Heart right ventricle (tissue), 16 donors: ENCODE measurements at places on chromosomes 4 and X. TPM values are rescaled to one million over a fixed set of nuclear protein-coding genes. Genes with fewer than 3 reads are reported as not detected.
A peak's percentile ranks its signal among the peaks of the same experiment; 100 is the strongest.

The ABLIM2 gene
- total RNA-seq, result 17.7 TPM

The NXF2 gene
- not detected for total RNA-seq

DNA sequence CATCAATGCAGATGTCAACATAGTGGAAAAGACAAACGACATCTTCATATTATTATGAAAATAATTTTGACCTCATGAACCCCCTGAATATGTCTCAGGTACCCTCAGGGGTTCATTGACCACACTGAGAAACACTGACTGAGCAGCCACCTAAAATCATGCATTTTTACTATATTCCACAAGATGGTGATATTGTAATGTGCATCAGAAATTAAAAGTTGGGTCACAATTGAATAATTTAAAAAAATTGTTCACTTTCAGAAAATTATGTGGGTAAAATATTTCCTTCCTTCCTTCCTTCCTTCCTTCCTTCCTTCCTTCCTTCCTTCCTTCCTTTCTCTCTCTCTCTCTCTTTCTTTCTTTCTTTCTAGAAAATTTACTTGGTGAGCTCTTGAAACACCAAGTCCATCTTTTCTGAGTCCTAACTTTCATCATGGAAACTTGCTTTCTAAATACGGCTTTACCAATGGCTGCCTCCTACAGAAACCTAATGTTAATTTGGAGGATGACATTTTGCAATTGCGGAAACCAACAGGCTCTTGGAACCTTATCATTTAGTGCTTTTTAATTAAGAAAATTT lies 103.6 kb downstream of the RTL3 start:
- DNase-seq, result no peak

- no peak for DNase-seq
These were observed 1372.3 kb downstream of the STIM2 start for GRCh38 chr4:28232951-28233350.

GRCh38 chr4:128440923-128441322 lies 153.3 kb upstream of the PGRMC2 start:
- no peak for DNase-seq

- DNase-seq, result peak; percentile 29
These were observed 745 bp downstream of the SLC39A8 start for GRCh38 chr4:102344520-102344953.

DNA sequence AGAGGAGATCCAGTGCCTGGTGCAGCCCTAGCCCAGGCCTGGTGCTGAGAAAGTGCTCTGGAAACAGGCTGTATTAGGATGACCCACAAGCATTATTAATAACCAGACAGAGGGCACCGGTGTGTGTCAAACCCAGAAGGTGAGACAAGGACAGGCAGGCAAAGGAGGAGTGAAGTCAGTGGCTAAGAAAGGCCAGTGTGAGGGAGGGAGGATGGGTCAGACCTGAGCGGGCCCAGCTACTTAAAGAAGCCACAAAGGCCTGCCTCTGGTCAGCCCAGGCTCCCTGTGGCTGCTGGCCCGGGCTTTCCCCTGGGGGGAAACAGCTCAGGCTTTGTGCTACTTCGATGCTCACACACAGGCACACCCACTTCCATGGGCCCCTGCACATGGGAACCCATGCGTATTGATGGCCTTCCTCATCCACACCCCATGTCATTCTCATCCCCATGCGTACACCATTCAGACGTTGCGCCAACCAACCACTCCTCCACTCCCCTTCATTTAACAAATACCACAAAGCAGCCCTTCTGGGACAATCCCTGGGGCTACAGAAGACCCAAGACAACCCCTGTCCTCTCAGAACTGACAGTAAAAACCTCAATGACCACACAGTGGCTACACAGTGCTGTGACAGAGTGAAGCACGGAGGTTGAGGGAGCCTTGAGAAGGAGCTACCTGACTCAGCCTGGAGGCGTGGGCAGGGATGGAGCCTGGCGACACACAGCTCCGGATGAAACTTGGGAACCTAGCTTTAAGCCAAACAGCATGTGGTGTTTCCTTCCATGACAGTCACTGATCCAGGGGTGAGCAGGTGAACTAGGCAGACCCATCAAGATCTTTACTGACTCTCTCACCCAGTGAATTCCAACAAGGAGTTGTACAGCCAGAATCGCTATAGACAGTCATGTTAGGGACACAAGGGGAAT lies 24.9 kb upstream of the MTM1 start:
- no peak for DNase-seq
